ENCODE measurements at places on chromosomes 16 and 17.

GRCh38 chr16:2786061-2786825 lies 1.1 kb downstream of the PRSS33 start:
- no peak for DNase-seq

DNA sequence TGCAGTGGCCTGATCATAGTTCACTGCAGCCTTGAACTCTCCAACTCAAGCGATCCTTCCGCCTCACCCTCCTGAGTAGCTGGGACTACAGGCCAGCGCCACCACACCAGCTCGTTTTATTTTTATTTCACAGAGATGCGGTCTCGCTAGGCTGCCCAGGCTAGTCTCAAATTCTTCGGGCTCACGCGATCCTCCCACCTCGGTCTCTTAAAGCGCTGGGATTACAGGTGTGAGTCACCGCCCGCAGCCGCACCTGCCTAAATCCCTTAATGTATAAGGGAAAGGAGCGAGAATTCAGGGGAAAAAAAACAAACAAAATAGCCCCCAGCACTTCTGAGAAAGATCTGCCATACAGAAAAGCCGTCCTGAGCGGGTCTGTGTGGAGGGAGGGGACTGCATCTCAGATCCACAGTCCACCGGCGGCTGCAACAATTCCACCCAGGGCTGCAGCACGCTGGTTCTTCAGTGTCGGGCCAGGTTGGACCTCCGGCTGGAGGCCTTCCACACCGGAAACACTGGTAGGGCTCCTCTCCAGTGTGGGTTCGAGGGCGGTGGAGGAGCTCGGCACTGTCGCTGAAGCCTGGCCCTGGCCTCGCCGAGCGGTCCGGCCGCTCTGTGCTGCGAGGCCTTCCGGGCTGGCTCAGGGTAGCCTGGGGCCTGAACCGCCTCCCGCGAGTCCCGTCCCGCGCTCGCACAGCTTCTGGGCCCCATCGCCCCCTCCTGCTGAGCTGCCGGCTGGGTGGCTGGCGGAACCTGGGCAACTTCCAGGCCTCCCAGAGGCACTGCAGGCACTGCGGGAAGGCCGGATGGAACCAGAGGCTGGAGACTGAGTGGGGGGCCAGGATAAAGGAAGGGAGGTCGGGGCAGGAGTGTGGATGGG lies 7.0 kb downstream of the ZNF843 start:
- DNase-seq = no peak

DNA sequence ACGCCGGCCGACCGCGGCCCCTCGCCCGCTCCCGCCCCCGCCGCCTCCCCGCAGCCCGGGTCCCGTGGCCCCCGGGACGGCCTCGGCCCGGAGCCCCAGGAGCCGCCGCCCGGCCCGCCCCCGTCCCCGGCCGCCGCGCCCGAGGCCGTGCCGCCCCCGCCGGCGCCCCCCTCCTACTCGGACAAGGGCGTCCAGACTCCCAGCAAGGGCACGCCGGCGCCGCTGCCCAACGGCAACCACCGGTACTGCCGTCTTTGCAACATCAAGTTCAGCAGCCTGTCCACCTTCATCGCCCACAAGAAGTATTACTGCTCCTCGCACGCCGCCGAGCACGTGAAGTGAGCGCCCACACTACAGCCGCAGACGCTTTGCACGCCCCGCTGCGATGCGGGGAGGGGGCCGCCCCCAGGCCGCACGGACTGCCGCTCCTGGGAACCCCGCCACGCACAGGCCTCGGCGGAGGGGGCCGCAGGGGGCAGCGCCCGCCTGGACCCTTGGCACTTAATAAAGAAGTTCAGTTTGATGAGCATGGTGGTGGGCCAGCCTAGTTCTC lies 35.5 kb upstream of the ZC3H18 start:
- no peak for DNase-seq

DNA sequence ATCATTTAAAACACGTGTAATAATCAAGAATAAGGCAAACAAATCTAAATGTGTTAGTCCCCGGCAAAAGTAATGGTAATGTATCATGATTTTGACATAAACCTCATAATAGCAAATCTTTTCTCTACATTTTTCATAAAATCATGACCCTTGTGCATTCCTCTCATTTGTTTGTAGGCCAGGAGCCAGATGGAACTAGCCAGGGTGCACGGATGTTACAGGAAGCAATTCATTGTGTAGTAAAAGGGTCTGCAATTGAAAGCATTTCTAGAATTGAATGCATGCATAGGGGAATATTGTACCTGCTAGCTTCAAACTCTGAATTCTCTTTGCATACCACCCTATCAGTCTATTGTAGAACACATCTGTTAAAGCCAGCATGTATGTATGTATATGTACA lies 66.6 kb downstream of the CNTNAP4 start:
- DNase-seq = no peak

DNA sequence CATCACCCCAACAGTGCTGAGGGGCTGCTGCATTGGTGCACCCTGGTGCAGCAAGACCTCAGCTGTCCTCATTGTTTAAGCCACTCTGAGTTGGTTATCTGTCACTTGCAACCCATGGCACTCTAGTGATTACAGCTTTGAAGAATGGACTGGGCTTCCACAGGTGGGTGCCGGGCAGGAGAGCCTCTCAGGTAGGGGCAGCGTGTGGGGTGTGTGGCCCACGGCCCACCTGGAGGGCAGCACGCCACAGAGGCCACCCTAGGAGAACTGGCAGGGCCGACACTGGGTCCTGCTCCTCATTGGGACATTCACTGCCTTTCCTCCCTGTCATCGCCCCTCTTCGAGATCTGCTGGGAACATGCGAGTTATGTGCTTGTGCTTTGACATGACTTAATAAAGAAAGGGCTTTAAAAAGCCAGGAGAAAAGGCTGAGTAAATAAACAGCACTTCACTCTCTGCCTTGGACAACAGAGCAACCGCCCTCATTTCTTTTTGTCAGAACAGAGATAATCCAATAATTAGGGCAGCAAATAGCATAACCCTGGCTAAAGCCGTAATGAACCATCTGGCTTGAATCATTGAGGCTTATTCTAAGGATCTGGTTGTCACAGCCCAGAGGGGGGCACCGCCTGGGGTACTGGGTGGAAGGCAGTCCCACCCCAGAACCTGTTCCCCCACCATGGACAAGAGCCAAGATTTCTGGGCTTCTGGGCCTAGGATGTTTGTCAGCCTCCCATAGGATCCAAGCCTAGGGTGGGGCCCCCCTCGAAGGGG lies 3.0 kb downstream of the DOC2B start:
- DNase-seq = no peak

DNA sequence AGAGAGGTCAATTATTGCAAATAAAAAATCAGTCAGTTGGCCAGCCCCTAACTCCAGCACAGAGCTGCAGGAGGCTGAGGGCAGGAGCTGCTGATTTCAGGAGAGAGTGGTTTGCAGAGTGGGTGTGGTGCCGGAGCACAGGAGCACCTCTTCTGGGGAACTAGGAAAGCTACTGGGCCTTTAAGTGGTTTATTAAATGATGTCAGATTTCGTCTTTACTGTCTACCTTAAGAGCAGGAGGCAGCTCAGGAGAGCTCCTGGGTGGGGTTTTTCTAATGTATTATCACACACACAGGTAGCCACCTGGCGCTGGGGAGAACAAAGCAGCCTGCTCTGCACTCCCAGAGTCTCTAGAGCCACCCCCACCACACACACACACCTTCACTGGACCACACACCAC lies 11.5 kb upstream of the HAS3 start:
- no peak for DNase-seq

GRCh38 chr16:21116148-21116693 lies 34.4 kb downstream of the DNAH3 start:
- no peak for DNase-seq

DNA sequence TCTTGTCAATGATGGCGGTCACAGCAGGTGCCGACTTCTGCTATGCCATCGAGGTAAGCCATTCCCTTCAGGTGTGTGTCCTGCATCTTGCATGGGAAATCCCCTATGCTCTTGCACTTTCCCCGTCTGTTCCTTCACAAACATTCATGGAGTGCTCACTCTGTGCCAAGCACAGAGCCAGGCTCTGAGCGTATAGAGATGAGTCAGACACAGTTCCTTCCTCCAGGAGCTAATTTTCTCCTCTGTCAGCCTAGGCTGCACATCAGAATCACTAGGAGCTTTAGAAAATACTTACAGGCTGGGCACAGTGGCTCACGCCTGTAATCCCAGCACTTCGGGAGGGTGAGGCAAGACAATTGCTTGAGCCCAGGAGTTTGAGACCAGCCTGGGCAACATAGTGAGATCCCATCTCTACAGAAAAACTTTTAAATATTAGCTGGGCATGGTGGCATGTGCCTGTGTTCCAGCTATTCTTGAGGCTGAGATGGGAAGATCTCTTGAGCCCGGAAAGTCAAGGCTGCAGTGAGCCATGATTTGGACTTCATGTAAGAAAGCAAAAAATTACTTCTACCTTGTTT lies 14.1 kb downstream of the PRMT7 start:
- DNase-seq = no peak

- no peak for DNase-seq
These were observed 8.7 kb downstream of the PPM1E start for GRCh38 chr17:58764373-58764772.

DNA sequence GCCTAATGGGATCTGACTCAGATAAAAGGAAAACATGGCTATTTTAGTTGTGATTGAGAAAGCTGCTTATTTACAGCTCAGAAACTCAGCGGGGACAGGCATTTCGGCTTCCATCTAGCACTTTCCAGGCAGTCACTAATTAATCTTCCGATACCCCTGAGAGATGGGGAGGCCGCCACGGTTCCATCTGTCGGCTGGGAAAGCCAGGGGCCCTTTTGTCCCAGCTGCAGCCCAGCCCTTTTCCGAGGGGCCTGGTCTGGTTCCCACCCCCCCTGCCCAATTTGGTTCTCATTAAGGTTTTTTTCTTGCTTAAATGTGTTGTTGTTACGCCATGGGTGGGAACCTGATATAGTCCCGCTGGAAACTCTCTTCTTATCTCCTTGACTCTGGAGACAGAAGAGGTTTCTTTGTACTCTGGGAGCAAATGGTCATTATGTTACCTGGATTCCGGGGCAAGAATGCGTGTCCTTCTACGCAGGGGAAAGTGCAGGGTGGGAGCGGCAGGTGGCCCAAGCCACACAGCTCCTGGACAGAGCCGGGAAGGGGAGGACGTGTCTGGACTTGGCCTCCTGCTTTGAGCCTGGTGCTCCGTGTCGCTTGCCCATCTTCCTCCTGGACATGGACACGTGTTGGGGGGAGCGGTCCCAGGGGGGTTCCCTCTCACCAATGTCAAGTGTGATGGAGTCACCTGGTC lies 50.9 kb upstream of the GSE1 start:
- DNase-seq = no peak

All from type B pancreatic cell (in vitro differentiated cells).